Naive thymus-derived CD8-positive, alpha-beta T cell (primary cell): ENCODE measurements at places on chromosomes 5 and 9.

GRCh38 chr9:19192202-19193028, 38.1 kb upstream of the DENND4C start:
- DNase-seq: no peak

DNA sequence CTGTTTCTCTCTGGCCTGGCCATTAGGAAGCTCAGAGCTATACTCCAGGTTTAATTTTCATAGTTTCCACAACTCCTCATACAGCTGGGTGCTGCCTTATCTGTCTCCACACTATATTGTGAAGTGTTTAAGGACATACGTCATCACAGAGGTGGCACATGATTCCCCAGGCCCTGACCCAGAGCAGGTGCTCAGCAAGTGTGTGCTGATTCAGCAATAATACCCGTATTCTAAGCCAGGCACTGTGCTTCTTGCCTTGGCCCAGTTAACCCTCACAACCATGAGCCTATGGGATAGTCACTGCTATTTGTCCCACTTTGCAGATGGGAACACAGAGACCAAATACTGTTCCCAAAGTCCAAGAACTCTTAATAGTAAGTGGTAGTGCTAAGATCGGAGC, 93.5 kb upstream of the SMIM23 start:
- DNase-seq: no peak

DNA sequence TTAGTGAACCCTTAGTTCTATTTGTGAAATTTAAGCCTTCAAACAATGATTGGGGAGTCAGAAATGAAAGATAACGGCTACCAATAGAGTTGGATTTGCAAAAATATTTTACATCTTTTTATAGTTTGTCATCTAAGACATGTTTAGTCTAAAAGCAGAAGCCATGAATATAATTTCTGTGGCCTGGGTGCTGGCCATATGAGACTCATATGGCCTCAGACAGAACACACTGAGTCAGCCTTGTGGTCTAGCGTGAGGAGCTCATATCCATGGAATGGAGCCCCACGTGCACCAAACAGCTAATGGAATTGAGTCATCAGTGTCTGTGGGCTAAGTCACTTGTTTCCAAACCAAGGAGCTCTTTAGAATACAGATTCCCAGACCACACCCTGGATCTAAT, 240.7 kb upstream of the NREP start:
- no peak for DNase-seq

GRCh38 chr5:88979244-88979643, 96.3 kb upstream of the MEF2C start:
- no peak for DNase-seq

- no peak for DNase-seq
Measured at GRCh38 chr5:2633992-2634391, 117.5 kb downstream of the IRX2 start.

DNA sequence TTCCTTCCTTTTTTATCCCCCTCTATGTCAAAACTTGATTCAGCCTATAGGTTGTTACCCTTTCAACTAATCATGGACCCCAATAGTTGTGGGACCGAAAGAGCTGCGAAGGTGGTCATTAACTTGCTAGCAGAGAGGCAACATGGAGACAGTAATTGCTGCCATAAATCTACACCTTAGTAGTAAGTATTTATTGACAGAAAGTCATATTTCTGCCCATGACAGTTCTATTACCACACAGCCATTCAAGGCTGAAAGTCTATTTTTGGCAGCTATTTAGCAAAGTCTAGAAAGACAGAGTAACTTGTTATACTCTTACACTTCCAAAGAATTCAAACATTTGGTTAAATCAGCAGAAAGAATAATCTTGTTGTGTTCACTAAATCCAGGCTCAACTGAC, 236.2 kb downstream of the PRELID2 start:
- DNase-seq: no peak

GRCh38 chr9:107158321-107158720, 124.8 kb upstream of the RAD23B start:
- DNase-seq: no peak

- DNase-seq: no peak
Measured at GRCh38 chr9:86272221-86272620, 10.1 kb downstream of the ISCA1 start.

DNA sequence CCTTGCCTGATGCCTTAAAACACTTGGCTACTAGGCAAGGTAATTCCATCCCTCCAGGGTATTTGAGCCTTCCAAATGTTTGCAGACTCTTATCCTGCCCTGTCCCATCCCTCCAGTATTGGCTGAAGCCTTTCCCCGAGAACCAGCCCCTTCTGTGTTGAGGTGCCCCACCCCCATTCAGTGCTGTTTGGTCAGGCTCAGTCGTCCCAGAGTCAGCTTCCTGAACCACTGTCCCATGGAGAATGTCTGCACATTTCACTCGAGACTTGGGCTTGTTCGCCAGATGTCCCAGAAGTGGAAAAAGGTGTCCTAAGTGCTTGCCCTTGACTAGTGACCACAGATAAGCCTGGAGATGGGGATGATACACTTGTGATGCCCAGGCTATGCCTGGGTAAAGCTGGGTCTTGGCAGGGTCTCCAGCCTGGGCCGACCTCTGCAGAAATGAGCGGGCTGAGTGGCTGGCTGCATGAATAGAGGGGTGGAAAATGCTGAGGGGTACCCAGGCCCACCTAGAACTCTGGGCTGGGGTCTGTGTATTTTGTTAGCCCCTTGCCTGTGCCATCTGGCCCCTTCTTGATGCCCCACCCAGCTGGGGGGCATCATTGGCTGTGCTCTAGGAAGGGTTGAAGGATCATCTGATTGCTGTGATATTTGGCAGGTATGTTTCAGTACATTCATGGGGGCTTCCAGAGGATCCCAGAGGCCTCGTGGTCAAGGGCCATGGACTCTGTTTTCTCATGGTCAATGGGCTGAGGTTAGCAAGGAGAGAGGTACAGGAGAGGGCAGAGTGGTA, 178.4 kb downstream of the MACROH2A1 start:
- DNase-seq: no peak

DNA sequence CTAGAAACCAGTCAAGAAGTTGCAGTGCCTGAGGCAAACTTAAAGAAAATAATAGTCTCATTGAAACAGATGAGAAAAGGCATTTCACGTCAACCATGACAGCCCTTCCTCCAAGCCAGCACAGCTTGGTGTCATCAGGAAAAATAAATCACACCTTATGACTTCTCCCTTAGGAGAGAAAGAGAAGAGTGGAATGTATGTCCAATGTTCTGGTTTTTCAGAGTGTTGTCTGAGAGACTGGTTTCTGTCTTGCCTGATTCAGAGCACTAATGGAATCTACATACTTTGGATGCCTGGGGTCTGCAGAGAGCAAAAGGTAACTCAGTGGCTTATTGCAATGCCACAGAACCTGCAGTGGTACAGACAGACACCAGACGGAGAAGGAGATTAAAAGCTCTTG, 105.5 kb upstream of the PDE4D start:
- no peak for DNase-seq

- no peak for DNase-seq
Measured at GRCh38 chr9:127545196-127546124, 66.6 kb upstream of the STXBP1 start.

- no peak for DNase-seq
Measured at GRCh38 chr9:84841931-84842330, 172.4 kb downstream of the NTRK2 start.

GRCh38 chr9:136695435-136695895, 8.2 kb upstream of the AGPAT2 start:
- DNase-seq: no peak

DNA sequence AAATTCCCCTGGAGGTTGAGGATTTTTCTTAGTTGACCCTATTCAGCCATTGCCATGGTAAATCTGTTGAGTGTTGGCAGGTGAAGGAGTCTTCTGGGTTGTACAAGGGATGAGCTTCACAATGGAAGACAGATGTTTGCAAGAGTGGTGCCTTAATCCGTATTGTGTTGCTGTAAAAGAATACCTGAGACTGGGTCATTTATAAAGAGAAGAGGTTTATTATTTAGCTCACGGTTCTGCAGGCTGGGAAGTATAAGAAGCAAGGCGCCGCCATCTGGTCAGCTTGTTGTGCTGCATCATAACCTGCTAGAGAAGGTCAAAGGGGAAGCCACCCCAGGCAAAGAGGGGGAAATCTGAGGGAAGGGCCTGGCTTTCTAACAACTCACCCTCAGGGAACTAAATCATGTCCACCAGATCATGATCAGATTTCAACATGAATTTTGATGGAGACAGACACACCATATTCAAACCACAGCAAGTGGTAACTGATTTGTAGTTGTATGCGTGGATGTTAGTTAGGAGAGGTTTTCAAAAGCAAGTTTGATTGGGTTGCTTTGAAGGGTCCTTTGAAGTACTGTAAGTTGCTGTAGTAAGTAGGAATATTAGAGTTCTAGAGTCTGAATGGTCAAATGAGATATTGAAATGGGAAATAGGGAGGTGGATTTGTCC, 2.5 kb downstream of the TNPO1 start:
- DNase-seq: peak; percentile 39

DNA sequence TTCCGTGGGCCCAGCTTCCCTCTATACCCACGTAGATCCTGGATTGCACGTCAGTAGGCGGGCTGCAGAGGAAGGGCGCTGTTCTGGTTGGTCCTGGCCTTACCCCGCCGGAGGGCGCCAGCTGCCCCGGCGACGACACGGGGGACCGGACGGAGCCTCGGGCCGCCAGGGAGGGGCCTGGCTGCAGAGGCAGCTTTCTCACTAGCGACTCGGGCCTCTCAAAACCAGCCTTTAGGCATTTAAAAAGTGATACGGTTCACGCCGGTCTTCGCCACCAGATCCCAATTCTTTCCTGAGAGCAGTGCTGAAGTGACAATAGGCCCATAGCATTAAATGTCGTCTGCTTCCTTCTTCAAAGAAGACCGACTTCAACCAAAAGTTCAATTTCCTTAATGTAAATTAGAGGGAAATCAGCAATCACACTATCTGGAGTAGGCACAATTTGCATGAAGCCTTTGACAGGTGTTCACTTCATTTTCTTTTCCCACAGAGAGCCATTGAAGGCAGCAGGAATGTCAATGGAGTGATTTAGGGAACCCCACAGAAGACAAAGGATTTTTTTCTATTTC, 17.6 kb upstream of the UBE2D2 start:
- peak; percentile 35 for DNase-seq

DNA sequence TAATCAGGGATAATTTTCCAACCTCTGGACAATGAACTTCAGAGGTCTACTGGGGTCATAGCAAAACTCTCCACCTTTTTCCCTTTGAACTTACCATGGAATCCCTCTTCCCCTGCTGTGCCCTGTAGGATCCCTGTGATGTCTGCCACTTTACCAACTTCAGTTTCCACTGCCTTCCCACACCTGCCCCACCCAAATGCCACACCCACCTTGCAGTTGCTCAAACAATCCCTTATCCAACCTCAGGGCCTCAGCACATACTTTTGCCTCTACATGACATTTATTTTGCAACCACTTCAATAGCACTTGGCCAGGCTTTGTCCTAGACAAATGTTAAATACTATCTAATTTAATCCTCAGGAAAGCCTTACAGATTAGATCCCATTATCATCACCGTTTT, 463.7 kb upstream of the WWC1 start:
- no peak for DNase-seq

GRCh38 chr5:143913008-143913752, 101.2 kb downstream of the HMHB1 start:
- no peak for DNase-seq

DNA sequence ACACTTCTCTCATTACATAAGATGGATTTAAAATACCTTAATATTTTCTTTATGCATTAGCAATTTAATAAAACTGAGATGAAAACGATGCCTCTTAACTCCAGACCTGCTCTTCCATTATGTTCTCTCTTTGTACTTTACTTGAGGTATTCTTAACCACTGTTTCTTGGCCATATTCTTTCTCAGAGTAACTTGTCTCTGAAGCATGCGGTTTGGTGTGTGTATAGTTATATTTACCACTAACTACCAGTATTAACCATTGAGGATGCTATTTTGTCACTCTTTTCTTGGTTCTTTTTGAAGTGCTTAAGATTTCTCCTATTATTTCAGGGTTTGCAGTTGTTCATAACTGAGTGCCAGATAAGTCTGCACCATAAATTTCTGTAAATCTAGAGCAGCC, 17.9 kb downstream of the TMEM167A start:
- no peak for DNase-seq

DNA sequence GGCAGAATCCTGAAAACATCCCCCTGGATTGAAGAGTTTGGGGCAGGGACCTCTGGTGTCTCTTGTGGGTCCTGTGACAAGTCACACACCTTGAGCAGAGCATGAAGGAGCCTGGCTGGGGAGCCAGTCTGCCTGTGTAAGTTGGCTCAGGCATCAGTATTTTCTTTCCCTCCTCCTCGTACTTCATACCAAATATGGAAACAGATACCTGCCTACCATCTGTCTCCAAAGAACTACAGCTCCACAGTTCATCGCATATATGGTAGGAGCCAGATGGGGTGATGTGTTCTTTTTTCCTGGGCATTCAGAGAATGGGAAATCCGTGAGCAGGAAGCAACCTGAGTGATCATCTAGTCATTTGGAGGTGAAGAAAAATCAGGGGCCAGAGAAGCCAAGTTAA, 177.3 kb upstream of the RAD23B start:
- no peak for DNase-seq

DNA sequence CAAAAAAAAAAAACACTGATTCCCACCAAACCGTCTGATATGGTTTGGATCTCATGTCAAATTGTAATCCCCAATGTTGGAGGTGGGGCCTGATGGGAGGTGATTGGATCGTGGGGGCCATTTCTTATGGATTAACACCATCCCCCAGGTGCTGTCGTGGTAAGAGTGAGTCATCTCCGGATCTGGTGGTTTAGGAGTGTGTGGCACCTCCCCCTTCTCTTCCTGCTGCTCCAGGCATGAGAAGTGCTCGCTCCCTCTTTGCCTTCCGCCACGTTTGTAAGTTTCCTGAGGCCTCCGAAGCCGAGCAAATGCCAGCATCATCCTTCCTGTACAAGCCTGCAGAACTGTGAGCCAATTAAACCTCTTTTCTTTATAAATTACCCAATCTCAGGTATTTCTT, 45.2 kb downstream of the HSD17B3 start:
- DNase-seq: no peak

- DNase-seq: no peak
Measured at GRCh38 chr9:80964374-80964773, 725.0 kb downstream of the TLE1 start.

DNA sequence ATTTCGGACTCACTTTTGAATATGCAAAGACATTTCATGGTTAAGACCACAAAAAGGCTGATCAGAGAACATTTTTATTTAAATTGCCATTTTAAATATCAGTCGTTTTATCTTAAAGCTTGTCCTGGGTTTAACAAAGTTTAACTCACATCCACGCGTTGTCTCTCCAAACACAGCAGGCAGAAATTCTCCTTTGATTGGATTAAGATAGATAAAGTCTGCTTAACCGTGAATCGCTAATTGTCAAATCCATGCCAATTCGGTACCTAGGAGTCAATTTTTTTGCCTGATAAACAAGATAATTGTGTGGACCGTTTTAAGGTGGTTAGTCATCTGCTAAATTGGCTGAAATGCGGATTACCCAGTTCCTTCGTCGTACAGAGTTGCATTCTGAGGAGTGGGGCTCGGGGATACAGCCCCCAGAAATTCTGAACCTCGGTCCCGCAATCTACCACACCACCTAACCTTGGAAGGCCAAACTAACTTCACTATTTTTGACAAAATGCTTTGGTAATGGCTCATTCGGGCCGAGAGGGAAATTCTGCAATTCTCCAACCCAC, 665 bp upstream of the BTF3 start:
- no peak for DNase-seq

GRCh38 chr9:90960941-90961340, 159.3 kb downstream of the SYK start:
- no peak for DNase-seq
